Tibial nerve (tissue), 4 donors: ENCODE measurements at places on chromosomes 3 and 15. TPM values are rescaled to one million over a fixed set of nuclear protein-coding genes. Genes with fewer than 3 reads are reported as not detected.

DNA sequence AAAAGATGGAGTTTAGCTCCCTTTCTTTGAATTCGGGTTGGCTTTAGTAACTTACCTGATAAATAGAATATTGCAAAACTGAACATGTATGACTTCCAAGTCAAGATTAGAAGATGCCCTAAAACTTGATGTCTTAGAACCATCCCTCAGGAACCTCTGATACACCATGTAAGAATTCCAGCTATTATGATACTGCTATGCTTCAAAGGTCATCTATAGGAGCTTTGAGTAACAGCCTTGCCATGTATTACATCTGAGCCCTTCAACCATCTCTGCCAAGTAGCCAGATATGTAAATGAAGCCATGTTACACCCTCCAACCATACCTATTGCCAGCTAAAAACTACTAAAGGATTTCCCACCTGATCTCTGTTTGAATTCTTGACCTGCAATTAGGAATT, 854.2 kb downstream of the SI start:
- no peak for DNase-seq

GRCh38 chr15:52682781-52683180, 3.6 kb upstream of the ATOSA start:
- DNase-seq = no peak

GRCh38 chr15:80721476-80721875, 26.4 kb downstream of the ABHD17C start:
- DNase-seq = no peak

- no peak for DNase-seq
Observed at GRCh38 chr15:74383286-74383685, 15.8 kb upstream of the CYP11A1 start.

DNA sequence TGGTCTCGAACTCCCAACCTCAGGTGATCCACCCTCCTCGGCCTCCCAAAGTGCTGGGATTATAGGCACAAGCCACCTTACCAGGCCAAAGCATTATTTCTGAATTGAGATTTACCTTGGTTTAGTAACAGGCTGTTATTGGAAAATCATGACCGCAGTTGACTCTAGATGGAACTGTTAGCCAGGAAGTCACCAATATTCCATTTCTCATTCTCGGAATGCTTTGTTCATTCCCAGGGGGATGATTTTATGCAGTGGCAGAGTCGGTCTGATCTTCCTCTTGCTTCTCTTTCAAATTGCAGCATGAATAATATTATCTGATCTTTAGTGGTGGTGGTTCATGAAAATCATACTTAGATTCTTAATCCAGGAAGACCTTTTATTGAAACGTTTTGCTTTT, 195.5 kb upstream of the MBNL1 start:
- no peak for DNase-seq

DNA sequence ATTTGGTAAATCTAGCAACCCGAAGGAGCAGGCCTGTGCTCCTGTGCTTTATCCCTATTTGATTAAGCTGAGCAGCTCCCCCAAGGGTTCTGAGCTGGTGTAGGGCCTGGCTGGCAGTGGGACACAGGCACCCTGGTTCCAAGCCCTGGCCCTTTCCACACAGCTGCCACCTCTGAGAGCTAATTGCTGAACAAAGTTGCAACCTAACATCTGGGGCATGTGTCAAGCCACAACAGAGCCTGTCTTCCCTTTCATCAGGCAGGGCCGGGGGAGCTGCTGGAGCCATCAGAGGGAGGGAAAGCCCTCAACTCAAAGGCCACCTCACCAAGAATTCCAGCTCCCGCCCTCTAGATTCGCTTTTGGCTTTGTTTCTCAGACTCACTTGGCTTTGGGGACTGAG, 17.1 kb upstream of the MRPS22 start:
- DNase-seq = no peak

DNA sequence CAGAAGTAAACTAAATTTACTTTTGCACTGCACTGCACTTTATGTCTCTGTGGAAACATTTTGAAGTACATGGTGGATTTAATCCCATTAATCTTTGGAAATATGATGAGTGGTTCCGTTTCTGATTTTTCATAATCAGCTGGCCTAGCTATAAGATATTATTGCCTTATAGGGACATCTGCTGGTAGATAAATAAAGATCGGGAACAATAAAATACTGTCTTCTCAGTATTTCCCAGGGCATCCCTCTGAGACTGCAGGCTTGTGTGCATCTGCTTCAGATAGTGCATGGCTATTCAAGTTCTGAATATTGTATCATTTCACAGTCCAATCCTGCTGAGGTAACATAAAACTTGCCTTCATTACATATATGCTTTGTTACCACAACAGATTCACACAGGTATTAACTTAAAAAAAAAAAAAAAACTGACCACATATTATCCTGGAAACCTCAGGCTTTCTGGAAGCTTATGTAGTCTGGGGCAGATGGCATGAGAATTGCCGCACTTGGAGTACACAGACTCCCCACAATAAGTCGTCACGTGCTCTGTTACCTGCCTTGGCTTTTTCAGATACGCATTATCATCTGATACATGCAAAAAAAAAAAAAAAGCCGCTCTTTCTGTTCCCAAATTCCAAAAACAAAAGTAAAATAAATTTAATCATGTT, 330.8 kb upstream of the AGTR1 start:
- DNase-seq = no peak

DNA sequence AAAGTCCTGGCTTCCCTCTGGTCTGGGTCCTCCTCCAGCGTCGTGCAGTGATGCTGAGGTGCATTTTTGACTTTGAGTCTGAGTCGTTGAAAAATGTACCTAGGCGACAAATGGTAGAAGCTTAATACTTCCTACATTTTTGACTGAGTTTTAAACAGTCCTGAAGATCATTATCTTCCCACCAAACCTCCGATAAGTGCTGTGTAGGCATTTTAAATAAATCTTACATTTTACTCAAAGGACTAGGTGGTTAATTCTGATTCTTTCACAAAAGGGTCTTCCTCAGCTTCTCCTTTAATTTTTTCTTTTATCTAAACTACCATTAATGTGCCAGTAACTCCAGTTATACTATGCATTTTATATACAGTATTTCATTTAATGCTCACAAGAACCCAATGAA, 70.6 kb downstream of the KAT2B start:
- DNase-seq = no peak

GRCh38 chr3:134618478-134619300, 32.1 kb downstream of the KY start:
- no peak for DNase-seq

DNA sequence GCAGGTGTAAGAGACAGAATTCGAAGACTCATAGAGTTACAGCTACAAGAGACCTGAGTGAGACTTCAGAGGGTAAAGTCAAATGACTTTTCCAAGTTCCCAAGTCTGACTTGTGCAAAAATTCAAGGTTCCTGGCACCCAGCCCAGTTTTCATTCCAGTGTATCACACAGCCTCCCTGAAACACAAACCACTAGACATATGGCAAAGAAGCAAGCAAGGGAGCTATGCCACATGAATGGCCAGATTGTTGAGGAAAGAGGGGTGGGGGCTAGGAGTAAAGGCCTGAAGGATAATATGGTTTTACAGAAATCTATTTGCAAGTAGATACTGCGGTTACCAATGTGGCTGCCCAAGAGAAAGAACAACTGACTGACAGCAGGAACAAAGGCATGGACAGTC, 301.2 kb downstream of the MECOM start:
- no peak for DNase-seq

DNA sequence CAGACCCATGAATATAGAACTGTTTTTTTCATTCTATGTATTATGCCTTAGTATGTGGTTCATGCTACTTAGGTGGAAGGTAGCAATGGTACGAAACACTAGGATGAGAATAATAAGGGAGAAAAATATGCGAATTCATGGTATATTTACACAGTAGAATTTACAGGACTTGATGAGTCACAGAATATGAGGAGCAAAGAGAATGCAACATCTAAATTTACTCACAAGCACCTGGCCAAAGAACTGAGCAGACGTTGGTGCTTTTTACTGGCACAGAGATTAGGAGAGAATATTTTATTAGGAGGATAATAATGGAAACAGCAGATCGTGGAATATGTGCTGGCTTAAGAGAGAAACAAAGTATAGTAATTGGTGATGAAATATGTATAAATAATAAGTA, 785.4 kb upstream of the ROBO1 start:
- DNase-seq = no peak

- no peak for DNase-seq
Observed at GRCh38 chr15:88376574-88377174, 90.5 kb downstream of the MRPL46 start.

GRCh38 chr3:131896285-131896684, 138.5 kb downstream of the CPNE4 start:
- no peak for DNase-seq

GRCh38 chr3:165754219-165755007, 82.8 kb downstream of the BCHE start:
- no peak for DNase-seq

DNA sequence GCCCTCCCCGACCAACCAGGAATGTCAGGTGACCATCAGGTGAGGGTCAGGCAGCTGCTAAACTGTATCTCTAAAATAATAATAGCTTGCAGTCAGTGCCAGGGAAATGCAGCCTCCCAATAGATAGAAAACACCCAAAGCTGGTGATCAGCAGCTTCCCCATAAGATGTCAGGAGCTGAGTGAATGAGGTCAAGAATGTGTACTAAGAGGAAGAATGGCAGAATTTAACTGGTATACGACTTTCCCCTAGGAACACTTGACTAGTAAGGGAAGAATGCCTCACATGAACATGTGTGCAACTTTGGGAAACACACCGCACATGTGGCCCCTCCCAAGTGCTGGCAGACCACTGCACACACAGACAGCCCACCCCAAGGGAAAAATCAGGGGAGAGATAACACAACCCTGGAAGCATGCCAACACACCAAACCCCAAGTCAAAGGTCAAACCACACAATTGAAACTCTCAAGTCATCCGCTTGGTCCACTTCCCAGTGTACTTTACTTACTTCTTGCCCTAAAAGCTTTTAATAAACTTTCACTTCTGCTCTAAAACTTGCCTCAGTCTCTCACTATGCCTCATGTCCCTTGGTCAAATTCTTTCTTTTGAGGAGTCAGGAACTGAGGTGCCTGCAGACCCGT, 806.5 kb downstream of the OTOL1 start:
- DNase-seq = no peak

GRCh38 chr3:104648823-104649222, 717.9 kb upstream of the ALCAM start:
- DNase-seq = no peak

DNA sequence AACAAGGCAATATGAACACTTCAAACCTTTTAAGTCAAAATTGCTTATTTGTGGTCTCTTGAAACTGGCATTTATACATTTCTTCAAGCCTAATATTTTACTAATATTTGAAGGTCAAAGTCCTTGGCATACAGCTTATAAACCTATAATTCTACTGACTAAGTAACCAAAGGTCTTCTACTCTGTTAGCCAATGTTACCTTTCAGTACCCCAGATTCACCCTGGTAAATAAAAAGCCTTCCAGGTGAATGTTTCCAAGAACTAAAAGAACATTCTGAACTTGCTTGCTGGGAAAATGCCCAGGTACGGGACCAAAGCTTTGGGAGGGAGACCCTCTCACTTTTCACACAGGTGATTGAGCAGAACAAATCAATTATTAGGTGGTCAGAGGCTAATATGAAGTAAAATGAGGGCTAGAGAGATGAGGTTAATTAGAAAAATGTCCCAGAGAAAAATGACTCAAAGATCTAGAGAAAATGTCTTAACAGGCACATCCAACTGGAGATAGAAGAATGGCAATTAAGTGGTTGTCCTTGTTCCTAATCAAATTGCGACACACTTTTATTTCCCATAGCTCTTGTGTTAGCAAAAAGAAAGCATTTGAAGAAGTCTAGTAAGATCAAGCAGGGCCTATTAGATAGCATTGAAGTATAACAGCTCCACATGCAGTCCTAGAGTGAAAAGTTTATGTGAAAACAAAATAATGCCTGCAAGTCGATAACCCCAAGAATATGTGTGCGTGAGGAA, 232.0 kb downstream of the FOXP1 start:
- DNase-seq = no peak

DNA sequence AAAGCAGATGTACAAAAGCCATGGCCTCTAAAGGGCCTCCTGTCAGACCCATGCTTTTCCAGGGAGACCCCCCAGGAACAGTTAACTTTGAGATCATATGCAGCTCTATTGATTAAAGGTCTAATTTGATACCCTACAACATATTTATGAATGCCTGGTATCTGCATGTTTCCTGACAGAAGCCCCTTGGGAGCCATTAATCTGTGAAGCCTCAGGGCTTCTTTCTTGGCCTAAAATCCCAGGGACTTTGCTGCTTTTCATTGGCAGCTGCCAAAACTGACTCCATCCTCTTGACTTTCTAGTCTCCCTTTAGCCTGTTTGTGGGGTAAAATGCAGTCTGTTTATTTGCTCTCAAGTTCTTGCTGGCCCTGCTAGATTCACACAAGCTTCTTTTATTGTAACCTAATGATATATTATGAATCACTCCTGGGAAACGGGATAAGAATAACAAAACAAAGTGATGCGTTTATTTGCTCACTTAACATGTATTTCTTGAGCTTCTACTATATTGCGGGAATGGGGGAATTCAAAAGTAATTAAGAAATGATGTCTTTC, 257.0 kb downstream of the LSAMP start:
- no peak for DNase-seq

GRCh38 chr3:149128821-149129220, 617 bp upstream of the HPS3 start:
- no peak for DNase-seq

- DNase-seq = no peak
Observed at GRCh38 chr3:168862466-168862865, 766.7 kb upstream of the GOLIM4 start.

CHRM5 gene
- total RNA-seq = 0.30 TPM

APOD gene
- 5,849 TPM for total RNA-seq

AP3B2 gene
- total RNA-seq = 0.90 TPM

HEG1 gene
- 59.1 TPM for total RNA-seq

CD200 gene
- total RNA-seq = 6.1 TPM

P2RY1 gene
- total RNA-seq = 8.3 TPM

IL12A gene
- not detected for total RNA-seq

CCK gene
- total RNA-seq = not detected

RPL15 gene
- total RNA-seq = 1,437 TPM

ADGRG7 gene
- total RNA-seq = 0.42 TPM

GNAT1 gene
- not detected for total RNA-seq

EAF2 gene
- 0.98 TPM for total RNA-seq

LYZL4 gene
- total RNA-seq = not detected

ANKRD63 gene
- not detected for total RNA-seq

ZPLD1 gene
- not detected for total RNA-seq

C3orf22 gene
- total RNA-seq = not detected

TGM4 gene
- not detected for total RNA-seq
